ENCODE measurements at places on chromosomes 4 and X.

DNA sequence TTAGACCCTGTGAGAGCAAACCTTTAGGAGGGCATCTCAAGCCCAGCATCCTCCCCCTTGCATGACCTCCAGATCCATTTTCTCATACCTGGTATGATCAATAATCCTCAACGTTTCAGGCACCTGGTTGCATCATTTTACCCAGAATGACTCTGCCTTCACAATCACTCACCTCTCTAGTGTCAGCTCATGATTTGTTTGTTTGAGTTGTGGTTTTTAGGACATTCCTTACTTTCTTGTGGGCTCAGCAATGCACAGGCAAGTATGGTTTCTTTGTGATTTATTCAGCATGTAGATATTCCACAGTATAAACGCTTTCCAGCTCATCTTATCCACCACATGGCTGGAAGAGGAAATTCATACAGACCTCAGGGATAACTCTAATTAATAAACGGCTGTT is 93.6 kb upstream of the CPEB2 start:
- no peak for DNase-seq

GRCh38 chrX:102720237-102721168 is at the start of gene GPRASP3:
TSS of gene GPRASP3 (plus strand) at chrX:102720743. CDS start at chrX:102748996, 28,253 bp downstream.
- DNase-seq, result peak; percentile 28

DNA sequence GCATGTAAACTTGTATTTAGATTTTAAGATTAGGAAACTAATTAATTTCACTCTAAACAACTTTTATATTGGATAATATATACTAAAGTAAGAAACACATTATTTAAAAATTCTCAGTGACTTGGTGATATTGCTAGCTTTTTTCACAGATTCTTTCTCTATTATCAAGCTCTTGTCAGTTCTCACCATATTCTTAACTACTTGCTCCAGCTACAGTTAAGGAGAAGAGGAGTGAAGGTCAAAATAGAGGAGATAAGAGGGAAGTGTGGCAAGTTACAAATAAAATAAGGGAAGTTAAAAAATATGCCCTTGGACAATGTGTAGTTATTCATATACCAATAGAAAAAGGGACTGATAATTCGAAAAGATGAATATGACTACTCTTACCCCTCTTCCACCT is 34.7 kb upstream of the NAF1 start:
- DNase-seq, result no peak

DNA sequence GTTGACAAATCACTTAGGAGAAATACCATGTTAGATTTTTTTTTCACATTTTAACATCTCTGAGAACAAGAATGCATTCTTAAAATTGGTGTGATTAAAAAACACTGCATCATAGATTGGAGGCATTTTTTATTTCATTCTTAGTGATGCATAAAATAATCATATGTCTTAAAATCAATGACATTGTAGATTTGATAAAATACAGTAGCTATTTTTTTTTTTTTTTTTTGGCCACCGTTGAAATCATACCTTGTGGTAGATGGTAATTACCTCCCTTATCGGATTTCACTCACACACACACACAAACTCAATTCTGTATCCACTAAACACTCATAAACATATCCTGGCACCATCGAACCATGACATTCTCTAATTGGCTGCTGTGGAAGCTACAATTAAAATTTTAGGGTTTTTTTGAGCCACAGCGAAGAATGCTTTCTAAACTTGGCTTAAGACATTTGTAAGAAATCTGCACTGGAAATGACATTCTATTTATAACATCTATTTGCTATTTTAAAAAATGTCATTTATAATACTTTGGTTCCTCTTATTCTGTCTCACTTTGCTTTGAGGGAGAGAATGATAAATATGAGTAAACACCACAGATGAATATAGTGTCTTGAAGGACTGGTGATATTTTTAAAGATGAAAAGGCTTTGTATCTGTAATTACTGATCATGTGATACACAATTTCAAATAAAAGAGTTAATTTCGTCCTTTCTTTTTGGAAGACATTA is 60.1 kb downstream of the CCSER1 start:
- no peak for DNase-seq

DNA sequence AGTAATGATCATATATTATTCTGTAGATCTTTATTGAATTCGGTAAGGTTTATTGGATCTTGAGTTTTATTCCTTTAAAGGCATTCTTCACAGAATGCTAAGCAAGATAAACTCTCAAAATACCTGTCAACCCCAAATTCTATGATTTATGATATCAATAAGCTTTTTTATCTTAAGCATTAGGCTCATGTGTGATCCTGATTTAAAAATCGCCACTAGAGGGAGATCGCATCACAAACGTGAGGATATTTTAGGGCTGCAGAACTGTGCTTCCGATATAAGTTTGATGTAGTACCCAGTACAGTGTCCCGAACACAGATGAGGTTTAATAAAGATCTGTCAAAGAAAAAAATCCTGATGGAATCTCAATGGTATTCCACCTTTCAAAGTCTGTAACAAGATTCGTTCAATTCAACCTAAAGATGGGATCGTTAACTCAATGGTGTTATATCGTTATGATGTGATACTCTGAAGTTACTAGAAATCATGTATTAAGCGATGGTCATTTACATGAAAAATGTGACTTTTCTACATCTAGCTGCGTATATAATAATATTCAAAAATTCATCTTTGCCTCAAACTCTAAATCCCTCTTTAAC is 169.0 kb downstream of the CORIN start:
- DNase-seq, result peak; percentile 18

DNA sequence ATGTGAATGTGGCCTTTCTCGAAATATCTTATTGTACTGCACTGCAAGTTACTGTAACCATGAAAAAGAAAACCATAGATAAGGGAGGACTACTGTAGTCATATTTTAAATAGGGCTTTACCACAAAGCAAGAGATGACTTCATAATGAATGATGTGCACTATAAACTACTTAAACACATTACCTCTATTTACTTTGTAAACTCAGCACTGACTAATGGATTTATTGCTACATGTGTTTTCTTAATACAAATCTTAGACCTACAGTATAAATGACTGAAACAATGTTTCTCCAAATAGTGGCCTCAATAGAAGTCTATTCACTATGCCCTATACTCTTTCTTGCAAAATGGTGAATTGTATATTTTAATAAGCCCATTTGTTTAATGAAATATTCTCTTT is 61.1 kb downstream of the HDX start:
- no peak for DNase-seq

- DNase-seq, result no peak
Measured at GRCh38 chr4:86442881-86443280, 83.0 kb upstream of the MAPK10 start.

- DNase-seq, result no peak
Measured at GRCh38 chr4:48974979-48975640, 11.0 kb upstream of the CWH43 start.

DNA sequence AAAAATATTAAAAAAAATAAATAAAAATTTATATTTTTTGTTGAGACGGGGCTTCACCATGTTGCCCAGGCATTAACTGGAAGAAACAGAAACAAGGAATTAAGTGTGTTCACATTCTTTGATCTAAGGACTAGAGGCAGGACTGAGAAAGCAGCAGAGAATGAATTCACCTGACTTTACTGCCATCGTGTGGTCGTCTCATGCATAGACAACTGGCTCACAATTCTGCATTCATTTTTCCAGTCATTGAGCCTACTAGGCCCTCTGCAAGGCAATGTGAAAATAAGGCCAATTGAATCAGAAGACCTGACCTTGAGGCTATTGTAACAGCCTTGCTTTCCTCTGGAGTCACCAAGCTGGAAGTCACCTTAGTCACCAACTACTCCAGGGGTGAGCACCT is 37.4 kb downstream of the LHFPL1 start:
- no peak for DNase-seq

GRCh38 chr4:124907881-124908280 is 195.3 kb upstream of the ANKRD50 start:
- DNase-seq, result no peak

- DNase-seq, result no peak
Measured at GRCh38 chr4:172698256-172698655, 470.4 kb upstream of the GALNT7 start.

GRCh38 chr4:137310593-137311490 is 221.5 kb downstream of the PCDH18 start:
- no peak for DNase-seq

DNA sequence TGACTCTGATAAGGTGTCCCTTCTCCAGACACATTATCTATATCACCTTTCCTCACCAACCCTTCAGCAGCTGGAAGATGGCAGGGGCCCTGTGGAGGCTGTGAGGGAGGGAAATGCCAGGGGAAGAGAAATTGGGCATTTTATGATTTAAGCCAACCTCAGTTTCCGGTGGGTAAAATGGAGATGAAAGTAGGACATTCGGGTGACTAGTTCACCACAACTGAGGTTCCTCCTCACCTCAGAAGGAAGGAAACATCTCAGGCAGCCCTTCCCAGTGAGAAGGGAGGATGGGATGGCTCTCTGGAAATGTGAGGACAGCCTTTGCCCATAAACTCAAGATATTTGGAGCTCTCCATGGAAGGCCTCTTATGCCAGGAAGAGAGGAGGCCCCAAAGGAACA is 251.5 kb downstream of the MID1IP1 start:
- no peak for DNase-seq

- no peak for DNase-seq
Measured at GRCh38 chr4:87088186-87088585, 132.2 kb downstream of the KLHL8 start.

DNA sequence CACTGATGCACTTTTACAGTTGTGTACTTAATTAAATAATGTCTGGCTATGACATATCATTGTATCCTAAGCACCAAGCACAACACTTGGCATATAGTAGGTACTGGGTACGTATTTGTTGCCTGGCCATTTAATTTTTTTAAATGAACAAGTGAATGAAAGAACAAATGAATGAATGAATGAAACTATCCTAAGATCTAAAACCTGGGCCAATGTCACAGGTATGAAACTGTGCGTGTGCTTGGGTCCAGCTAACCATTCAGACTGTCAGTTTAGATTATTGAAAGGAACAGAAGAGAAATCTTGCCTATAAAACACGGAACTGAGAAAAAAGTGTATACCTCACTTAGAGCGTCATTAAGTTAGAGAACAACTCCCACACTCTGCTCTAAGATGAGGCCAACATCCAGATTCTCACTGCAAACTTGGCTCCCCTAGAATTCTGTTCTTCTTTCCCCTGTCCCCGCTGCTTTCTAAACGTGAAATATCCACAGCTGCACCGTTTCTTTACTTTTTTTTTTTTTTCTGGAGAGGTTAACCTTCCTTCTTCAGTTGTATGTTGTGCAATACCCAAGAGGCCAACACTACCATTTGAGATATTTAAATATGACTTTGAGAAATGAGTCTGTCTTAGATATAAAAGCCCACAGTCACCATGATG is 17.3 kb upstream of the SEL1L3 start:
- no peak for DNase-seq

GRCh38 chr4:169414913-169415312 is 144.2 kb upstream of the SH3RF1 start:
- DNase-seq, result no peak

GRCh38 chr4:119980456-119980855 is 86.2 kb downstream of the MAD2L1 start:
- no peak for DNase-seq

DNA sequence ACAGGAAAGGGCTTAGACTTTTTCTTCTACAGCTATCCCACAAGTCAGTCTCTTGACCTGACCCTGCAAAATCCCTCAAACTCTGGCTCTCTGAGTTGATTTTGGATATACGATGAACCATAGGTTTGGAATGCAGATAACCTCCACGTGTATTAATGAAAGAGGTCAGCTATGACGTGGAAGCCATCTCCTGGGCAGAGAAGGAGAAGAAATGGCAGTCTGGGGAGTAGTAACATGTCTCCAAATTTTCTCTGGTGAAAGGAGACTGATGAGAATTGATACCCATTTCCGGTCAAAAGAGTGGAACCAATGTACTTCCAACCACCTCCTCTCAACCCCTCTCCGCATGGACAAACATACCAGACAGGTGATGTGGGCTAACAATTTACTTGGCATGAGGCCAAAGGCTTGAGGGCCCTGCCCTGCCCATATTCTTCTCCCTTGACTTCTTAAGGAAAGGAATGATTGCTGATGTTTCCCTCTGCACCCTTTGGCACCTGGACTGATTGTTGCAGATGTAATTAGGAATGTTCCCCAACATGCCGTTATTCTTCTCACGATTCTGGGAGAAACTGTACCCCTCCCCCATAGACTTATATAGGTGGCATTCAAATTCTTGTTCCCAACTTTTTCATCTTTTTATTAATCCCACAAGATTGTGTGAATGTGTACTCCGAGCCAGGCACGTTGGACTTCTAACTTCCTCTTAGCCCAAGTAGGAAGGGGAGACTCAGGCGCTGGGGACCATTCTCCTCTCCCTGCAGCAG is 580 bp upstream of the PLS3 start:
- no peak for DNase-seq

DNA sequence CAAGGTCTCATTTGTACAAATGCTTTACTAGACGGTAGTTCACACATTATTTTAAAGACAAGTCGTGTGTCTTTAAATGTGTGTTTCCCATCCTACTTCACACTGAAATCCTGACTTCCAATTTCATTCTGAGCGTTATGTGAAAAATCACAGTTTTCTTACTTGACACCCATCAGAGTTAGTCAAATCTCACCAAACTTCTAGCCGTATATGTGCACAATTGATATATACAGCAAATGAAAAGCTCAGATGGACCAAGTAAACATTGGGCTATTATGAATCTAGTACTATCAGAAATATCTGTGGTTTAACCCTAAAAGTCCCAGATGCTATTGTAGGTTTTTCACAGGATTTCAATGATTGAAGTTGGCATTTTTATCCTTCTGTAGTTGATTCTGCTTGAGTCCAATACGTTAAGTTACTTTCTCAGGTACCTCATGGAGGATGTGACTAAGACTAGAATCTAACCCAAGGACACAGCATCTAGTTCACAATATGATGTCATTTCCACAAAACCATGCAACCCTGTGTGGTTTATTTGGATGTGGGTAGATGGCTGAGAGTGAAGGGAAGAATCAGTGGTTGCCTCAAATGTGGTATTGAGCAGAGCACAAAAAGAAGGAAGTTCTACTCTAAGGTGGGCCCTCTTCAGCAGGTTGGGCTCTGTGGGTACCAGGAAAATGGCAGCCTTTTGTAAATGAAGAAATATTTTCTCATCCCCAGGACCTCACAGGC is 22.1 kb upstream of the TRIM60 start:
- DNase-seq, result no peak

- DNase-seq, result no peak
Measured at GRCh38 chrX:117998171-117998570, 118.4 kb downstream of the KLHL13 start.

DNA sequence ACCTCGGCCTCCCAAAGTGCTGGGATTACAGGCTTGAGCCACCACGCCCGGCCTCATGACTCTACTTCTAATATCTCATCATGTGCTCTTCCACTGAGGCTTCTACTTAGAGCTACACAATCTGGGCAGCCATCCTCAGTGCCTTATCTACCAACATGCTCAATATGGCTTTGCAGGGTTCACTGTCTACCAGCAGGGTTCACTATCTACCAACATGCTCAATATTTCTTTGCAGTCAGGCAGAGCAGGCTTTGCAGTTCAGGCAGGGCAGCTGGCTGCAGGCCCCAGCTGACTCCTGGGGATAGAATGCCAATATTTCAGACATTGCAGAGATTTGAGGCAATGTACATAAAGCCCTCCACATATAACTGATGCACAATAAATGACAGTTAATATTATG is 47.5 kb downstream of the PKD2 start:
- no peak for DNase-seq
